Activated effector memory CD4-positive, alpha-beta T cell treated with anti-CD3 and anti-CD28 coated beads, Interleukin-2, amount 50 U/mL, for 16 hours (primary cell): ENCODE measurements at places on chromosomes 3 and 15.

GRCh38 chr3:25212736-25213135, 215.3 kb upstream of the RARB start:
- DNase-seq = no peak

- peak; percentile 94 for DNase-seq
These were observed 32.4 kb upstream of the SACM1L start for GRCh38 chr3:45656575-45657363.

DNA sequence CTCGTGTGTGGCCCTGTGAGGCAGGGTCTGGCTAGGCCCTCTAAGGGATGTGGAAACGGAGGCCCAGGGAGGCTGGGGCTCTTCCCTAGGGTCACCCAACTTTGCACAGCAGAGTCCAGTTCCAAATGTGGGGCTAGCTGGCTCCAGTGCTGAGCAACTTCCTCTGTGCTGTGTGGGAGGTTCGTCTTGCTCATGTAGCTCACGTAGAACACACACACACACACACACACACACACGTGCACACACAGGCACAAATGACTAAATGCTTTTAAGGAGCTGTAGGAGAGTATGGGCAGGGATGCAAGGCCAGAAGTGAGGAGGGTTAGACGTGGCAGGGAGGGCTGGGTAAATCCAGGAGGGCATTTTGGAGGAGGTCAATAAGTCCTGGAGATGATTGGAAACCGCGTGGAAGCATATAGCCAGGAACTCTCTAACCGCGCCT, 213.8 kb downstream of the RPLP1 start:
- DNase-seq = no peak

- DNase-seq = no peak
These were observed 58.9 kb upstream of the MUC13 start for GRCh38 chr3:124993466-124993865.

- DNase-seq = no peak
These were observed 19.6 kb downstream of the CD86 start for GRCh38 chr3:122074621-122075265.

- DNase-seq = no peak
These were observed 205.7 kb downstream of the PLCL2 start for GRCh38 chr3:17090280-17090983.

DNA sequence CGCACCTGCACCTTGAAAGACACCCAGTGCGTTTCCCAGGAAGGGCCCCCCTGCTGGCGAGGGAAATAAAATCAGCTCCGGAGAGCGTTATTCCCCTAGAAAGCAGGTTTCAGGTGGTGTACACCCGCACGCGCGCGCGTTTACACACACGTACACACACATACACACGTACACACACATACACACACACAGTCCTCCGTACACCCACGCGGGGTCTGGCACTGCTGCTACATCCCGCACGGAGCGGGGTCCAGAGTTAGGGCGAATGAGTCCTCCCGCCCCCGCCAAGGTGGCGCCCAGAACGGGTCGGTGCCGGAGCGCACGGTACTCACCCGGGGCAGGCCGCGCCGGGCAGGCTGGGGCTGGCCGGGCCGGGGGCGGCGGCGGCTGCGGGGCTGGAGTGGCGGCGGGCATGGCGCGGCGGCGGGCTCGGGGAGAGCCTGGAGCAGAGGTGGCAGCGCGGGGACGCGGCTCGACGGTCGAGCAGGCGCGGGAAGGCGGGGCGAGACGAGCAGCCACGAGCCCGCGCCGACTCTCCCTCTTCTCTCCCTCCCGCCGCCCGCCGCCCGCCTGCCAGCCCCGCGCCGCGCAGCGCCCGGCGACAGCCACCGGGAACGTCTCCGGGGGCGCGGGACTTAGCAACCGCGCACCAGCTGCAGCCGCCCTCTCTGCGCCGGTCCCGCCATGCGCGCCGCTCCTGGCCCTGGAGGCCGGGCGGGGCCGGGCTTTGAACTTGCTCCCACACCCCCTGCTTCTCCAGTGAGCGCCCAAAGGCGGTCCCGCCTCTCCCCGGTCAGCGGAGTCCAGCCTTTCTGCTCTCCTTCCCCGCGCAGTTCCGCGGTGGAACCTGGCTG, at the start of gene DCLK3:
Gene DCLK3, minus strand, starts transcription at position 704 of the 854 bp plus-strand sequence. Its CDS starts 290 bp downstream, at position 414.
- DNase-seq = no peak

GRCh38 chr3:103184772-103185171, 750.0 kb downstream of the ZPLD1 start:
- DNase-seq = no peak

DNA sequence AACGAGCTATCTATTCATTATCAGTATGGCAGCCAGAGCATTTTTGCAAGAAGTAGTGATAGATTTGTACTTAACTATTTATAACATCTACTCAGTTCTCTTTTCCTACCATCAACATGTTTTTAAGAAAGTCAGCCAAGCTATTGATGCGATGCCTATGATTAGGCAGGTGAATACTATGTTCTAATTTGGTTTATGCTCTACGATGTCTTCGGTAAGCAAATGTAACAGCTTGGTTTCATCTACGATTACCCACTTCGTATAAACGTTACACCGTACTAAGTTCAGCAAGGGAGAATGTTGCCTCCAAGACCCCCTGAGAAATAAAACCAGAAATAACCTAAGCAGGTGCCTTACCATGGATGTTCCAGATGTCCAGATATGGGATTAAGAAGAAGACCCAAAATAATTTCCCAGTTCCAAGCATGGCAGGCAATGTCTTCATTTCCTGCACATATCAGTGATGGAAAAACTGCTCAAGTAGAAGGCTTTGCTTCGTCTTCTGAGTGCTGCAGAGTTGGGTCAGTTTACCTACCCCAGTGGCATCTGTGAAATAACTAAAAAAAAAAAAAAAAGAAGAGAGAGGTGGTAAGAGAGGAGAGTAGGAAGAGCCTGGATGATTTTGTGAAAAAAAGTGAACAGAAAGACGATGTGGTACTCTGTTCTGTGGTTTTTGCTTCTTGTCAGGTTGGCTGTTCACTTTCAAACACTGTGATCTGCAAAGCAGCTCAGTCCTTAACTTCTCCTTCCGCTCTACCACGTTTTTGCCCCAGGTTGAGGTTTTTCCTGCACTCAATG, at the start of gene BTLA:
Gene BTLA, minus strand, starts transcription at position 559 of the 798 bp plus-strand sequence. Its CDS starts 114 bp downstream, at position 445.
- no peak for DNase-seq

DNA sequence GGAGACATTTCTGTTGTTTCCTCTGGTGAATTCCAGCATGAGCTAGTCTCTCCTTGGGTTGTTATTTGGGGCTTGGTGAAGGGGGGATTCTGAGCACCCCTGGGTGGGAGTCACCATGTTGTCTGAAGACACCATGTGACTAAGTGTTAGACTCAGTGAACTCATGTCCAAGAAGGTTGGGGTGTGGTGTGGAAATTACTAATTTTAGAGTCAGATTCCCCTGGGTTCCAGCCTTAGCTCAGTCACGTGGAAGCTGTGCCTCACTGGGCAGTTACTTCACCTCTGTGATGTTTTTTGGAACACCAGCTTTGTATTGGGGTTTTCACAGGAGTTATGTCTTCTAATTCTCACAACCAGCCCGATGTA, 171.5 kb downstream of the RPLP1 start:
- DNase-seq = no peak

GRCh38 chr15:55389264-55389607, 18.9 kb downstream of the CCPG1 start:
- no peak for DNase-seq

- DNase-seq = no peak
These were observed 42.0 kb downstream of the GSK3B start for GRCh38 chr3:120052225-120052624.

DNA sequence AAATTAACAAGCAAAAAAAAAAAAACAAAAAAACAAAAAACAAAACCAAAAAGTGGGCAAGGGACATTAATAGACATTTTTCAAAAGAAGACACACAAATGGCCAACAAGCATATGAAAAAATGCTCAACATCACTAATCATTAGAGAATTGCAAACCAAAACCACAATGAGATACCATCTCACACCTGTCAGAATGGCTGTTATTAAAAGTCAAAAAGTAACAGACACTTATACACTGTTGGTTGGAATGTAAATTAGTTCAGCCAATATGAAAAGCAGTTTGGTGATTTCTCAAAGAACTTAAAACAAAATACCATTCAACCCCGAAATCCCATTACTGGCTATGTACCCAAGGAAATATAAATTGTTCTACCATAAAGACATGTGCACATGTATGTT, 222.4 kb upstream of the CD96 start:
- no peak for DNase-seq

DNA sequence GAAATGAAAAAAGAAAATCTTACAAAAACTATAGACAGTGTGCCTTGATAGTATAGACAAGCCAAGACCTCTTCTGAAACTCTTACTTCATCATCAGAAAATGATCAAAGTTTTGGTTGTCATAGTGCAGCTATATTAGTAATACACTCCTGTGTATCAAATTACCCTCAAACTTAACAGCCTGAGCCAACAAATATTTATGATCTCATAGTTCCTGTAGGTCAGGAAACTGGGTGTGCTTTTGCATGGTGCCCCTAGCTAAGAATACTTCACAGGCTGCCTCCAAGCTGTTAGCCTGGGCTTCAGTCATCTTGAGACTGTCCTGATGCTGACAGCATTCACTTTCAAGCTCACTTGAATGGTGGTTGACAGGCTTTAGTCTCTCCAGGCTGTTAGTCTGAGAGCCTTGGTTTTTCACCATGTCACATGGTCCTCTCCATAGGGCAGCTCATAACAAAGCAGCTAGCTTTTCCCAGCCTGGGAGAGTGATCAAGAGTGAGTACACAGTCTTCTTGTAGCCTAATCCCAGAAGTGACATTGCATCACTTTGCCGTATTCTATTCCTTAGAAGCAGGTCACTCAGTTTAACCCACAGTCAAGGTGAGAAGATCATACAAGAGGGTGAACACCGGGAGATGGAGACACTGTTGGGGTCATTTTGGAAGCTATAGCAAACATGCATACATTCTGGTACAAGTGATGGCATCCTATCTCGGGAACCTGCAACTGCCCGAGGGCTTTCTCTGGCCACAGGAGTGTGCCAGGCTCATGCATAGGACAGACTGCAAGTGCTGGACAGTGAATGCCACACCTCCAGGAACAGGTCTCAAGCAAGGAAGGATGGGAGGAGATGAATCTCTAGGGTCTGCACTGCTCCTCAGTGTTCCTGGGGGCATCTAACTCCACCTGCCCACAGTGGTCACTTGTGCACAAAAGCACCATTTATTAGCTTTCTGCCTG, 173.4 kb upstream of the CADPS start:
- no peak for DNase-seq
